ENCODE measurements at places on chromosomes 1 and 21.

DNA sequence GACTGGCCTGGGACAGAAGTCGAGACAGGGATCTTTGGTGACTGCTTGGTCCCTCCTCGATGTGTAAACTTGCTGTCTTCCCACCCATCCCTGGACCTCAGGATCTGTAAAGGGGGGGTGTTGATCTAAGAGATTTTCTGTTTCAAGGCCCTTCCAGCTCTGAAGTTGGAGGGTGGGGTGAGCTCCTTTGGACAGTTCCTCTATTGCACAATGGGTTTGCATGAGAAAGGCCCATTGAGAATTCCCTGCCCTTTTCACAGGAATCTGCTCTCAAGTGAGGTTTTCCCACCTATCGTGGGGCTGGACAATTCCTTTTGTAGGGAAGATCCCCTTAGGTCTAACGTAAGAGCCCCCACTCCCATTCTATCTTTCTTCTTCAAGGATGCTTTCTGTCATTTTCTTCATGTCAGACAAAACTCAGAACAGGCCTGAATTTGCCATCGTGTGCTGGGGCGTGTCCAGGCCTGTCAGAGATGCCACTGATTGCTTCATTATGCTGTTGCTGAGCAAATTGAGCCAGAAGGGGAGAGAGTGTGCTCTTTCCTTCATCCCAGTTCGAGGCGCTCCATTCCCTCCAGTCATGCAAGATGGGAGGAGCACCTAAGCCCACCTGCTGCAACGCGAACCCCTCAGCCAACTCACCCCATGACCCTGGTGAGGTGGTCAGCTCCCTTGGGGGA, 149.9 kb upstream of the IGSF21 start:
- no peak for DNase-seq

DNA sequence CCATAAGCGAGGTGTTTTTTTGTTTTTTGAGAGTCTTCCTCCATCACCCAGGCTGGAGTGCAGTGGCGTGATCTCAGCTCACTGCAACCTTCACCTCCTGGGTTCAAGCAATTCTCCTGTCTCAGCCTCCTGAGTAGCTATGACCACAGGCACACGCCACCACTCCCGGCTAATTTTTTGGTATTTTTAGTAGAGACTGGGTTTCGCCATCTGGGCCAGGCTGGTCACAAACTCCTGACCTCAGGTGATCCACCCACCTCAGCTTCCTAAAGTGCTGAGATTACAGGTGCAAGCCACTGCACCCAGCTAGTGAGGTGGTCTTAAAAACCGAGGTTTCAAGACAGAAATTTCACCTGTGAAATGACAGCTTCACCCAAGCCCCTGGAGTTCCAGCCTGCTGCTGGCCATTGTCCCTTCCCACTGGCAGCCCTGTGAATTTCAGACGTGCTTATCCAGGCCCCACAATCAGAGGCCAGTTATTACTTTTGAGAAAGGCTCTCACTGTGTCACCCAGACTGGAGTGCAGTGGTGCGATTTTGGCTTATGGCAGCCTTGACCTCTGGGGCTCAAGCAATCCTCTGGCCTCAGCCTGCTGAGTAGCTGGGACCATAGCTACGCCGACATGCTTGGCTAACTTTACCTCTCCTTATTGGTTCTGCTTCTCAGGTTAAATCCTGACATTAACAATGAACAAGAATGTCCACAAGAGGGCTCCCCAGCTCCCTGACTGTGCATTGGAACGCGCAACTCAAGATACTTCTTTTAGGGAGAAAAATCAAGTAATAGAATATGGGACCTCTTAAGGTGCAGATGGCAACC, 19.4 kb downstream of the ENO1 start:
- peak; percentile 87 for DNase-seq

GRCh38 chr1:33143698-33144097, 38.1 kb downstream of the TRIM62 start:
- peak; percentile 94 for DNase-seq

GRCh38 chr1:1440262-1441001, 4.9 kb downstream of the VWA1 start:
- peak; percentile 88 for DNase-seq

DNA sequence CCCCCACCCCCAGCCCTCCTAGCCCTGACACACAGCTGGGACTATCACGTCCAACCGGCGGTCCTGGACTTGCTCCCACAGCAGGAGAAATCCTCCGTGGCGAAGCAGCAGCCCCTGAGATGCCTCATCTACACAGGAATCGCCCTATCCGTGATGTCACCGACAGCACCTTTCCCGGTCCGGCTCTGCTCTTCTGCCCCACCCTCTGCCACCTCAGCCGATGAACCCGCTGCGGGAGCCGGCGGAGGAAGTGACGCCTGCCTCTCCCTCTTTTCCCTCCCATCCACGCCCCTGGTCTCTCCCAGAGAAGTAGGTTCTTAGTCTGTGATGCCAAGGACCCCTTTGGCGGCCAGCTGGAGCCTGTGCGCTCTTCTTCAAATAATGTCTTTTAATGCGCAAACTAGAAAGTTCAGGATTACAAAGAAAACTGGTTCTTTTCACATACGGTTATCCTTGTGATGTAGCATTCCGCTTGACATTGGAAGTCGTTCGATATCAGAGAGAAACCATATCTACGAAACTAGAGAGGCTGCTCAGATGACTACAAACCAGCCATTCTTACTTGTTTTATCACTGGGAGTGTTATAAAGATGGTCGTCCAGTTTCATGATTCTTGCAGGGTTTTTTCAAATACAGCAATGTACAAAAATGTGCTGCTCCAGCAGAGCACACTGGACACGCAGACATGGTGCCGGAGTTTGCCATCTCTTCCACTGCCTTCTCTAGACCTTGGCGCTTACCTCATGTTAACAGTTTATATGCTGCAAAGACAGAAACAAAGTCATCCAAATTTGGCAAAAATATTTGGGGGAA, 120.3 kb downstream of the PPIAL4G start:
- peak; percentile 49 for DNase-seq

DNA sequence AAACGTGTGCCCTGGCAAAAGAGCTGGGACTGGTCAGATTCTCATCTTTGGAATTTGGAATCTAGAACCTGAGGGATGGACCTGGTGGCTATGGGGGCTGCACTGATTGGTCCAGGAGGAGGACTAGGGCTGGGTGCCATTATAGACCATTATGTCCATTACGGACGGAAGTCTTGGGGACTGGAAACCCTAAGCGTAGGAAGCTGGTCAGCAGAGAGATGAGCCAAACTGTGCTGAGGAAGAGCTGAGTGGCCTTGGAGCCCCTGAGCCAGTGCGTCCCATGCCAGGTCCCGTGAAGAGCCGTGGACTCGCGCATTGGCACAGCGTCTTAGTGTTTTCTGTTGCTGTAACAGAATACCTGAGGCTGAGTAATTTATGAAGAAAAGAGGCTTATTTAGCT, 10.0 kb downstream of the MRAP start:
- no peak for DNase-seq

- DNase-seq: peak; percentile 89
Measured at GRCh38 chr21:34807881-34808568, 139.2 kb downstream of the CLIC6 start.

- no peak for DNase-seq
Measured at GRCh38 chr1:1111516-1112236, 4.2 kb downstream of the C1orf159 start.

DNA sequence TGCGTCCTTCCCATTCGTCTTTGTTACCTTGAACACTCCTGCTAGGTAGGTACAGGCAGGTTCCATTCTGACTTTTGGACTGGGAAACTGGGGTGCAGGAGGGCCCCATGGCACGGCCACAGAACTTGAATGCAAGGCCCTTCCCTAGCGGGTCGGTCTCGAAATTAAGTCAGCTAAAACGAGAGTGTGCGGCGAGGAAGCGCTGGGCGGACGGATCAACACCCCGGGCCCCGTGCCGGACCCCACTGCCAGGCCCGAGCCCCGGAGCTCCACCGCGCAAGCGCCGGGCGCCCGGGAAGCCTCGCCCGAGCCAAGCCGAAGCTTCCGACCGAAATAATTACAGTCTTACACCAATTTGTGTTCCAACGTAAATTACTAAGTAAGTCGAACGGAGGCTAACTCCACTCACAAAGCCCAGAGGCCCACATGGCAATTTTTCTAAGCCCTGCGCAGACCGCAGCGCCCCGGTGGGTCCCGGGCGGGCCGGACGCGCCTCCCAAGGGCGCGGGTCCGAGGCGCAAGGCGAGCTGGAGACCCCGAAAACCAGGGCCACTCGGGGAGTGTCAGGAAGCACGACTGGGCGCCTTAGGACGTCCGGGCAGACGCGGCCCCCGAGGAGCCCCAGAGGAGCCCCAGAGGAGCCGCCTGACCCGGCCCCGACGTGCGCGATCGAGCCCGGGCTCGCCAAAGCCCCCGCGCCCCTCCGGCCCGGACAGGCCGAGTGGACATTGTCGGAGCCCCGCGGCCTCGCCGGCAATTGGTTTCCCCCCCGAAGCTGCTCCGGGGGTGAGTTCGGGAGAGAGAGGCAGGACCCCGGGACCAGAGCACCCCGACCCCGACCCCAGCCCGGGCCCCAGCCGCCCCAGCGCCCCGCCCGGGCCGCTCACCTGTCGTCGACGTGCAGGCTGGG, 624 bp downstream of the RIPK4 start:
- peak; percentile 75 for DNase-seq

DNA sequence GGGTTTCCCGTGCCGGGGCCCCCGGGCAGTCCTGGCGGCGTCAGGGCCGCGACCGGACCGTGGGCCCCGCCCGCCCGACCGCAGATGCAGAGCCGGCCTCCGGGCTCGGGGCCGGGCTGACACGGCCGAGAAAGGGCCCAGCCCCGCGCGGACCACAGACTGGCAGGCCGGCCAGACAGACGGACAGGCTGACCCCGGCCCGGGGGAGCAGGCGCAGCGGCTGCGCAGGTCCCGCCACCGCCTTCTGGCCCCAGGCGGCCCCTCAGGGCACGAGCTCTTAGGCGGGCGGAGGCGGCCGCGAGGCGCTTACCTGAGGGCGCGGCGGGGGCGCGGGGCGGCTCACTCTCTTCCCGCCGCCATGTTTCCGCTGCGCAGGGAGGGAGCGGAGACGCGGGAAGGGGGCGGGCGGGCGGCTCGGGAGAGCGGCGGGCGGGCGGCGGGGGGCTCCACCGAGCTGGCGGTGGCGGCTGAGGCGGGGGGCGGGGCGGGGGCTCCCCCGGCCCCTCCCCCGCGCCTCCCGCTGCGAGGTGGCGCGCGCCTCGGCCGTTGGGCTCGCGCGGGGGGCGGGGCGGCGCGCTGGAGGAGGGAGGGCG, at the start of gene SCMH1:
TSS of gene SCMH1 (minus strand) at position 558 of the 593 bp plus-strand sequence. CDS start 56,173 bp downstream, outside the sequence.
- peak; percentile 96 for DNase-seq

DNA sequence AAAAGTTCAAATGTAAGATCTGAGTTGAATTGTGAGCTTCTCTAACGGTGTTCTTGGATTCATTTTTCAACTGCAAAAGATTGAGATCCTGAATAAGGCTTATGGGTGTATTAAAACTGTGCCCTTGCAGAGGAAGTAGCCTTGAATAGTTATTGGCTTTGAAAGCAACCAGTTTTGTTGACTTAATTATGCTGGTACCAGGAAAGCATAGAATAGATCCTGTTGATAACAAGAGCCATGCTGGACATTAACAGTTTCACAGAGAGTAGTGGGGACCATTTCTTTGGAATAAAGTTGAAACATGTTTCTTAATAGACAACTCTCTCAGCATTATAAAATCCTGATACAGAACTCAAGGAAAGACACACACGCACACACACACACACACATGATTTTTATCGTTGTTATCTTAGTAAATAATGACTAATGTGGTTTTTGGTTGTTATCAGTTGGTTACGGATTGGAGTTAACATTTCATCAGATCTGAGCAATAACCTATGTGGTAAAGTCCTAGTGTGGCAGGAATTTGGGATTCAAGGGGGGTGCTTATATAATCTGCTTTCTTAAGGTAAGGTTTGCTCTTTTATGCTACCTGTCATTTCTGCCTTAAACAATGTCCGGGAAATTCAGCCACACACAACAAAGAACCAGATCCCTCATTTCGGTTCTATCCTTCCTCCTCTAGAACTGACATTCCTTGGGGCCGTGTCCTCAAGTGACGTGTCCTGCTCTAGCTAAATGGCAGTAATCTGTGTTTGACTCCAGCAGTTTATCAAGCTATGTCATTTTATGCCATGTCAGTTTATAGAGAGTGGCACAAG, 330.9 kb downstream of the CHRM3 start:
- no peak for DNase-seq

GRCh38 chr1:12014141-12014991, 4.9 kb upstream of the MIIP start:
- DNase-seq: peak; percentile 88

- no peak for DNase-seq
Measured at GRCh38 chr1:205751036-205751651, 1.2 kb upstream of the NUCKS1 start.

GRCh38 chr21:32463367-32463766, 50.9 kb downstream of the EVA1C start:
- peak; percentile 64 for DNase-seq

- DNase-seq: no peak
Measured at GRCh38 chr1:53206735-53207379, 10.2 kb downstream of the CPT2 start.

- peak; percentile 96 for DNase-seq
Measured at GRCh38 chr21:43667191-43667904, 8.0 kb downstream of the RRP1B start.

DNA sequence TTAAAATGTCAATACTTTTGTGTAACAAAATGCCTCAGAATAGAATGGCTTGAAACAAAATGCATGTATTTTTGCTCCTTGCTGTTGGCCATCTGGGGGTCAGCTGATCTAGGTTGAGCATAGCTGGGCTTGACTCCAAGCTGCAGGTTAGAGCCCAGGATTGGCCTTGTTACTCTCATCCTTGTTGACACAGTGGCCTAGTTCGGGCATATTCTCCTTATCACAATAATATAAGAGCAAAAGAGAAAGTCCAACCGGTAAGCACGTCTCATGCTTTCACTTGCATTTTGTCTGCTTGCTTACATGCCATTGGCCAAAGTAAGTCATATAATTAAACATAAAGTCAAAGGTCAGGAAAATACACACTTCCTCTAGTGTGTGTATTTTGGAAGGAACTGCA, 456.2 kb downstream of the KCNT2 start:
- no peak for DNase-seq

DNA sequence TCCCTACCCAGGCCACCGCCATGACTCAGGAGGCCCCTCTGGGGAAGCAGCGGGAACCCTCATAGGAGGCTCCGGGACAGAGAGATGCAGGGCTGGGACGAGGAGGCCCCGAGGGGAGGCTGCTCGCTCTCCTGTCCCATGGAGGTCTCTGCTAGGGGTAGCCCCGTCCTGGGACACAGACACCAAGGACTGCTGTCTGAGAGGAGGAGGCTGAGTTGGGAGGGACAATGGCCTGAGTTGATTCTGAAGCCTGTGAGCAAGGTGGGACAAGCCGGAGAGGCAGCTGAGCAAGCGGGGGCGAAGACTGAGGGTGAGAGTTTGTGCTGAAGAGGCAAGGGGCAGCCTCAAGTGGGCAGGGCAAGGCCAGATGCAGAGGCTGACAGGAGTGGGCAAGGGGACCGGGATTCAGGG, 17.4 kb downstream of the SLC27A3 start:
- DNase-seq: no peak

All from osteoblast (primary cell).